AG20443 (cell line): ENCODE measurements at places on chromosomes 12 and 14.
A peak's percentile ranks its signal among the peaks of the same experiment; 100 is the strongest.

GRCh38 chr14:73248108-73248868 lies 11.0 kb downstream of the PAPLN start:
- no peak for DNase-seq

- peak; percentile 19 for DNase-seq
These were observed 70.9 kb downstream of the DERA start for GRCh38 chr12:15982071-15982470.

- no peak for DNase-seq
These were observed 250.0 kb downstream of the GLT1D1 start for GRCh38 chr12:129103231-129103630.

DNA sequence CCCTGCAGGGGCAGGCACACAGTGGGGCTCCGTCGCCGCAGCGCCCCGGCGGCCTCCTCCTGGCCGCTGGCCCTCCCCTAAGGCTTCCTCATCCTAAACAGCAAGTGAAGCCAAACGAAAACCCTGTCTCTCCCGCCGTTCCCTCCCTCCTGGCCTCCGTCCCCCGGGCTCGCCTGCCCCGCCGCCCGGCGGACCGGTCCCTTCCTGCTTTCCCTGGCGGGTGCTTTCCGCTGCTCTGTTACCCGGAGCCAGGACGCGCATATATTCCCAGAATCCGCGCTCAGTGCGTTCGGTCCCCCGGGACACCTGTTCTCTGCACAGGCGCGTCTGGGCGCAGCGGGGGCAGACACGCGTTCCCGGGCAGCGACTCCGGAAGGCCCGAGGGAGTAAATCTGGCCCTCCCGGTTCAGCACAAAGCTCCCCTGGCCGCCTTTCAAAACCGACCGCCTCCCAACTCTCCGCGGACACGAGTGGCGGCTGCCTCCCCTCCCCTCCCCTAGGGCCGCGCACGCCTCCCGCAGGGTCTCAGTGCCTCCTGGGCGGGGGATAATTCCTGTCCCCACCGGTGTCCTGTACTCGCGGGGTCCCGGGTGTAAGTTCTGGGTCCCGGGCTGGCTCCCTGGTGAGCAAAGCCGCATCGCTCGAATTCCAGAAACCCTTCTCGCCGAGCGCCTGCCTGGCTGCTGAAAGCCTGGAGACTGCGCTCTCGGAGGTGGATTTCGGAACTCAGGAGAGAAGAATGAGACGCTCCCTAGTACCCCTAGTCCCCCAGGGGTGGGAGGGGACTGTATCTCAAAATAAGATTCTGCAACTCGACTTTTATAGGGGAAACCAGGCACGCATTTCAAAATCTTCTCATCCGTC lies 21.4 kb upstream of the CEP170B start:
- DNase-seq: peak; percentile 45

DNA sequence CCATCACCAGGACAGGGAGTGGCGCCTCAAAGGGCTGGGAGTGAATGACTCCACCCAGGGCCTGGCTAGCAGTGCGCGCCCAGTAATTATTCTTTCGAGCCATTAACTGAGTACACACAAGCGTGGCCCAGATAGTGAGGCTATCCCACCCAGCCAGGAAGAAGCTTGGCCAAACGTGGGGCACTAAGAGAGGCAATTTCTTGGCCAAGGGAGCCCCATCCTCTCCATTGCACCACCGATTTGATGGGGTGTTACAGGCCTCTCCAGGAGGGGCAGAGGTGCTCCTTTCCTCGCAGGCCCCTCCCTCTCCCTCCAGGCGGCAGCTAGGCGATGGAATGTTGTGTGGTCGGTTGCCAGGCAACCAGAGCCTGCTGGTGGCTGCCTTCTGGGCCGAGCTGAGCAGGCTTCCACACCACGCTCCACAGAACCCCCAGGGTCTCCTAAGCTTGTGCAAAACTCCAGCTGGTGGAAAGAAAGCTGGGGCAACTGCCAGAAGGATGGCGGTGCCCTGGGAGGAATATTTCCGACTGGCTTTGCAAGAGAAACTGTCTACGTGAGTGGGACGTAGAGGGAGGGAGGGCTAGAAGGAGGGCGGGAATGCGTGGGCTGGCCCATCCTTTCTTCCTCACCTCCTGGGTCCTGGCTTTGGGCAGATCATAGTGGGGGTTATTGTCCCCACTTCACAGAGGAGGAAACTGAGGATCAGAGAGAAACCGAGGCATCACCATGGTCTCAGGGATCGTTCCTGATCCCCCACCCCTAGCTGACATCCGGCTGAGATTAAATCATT lies at the start of gene CFAP73:
Gene CFAP73 (plus strand): TSS at position 364 of the 790 bp plus-strand sequence. CDS start 134 bp downstream, at position 498.
- peak; percentile 94 for DNase-seq

DNA sequence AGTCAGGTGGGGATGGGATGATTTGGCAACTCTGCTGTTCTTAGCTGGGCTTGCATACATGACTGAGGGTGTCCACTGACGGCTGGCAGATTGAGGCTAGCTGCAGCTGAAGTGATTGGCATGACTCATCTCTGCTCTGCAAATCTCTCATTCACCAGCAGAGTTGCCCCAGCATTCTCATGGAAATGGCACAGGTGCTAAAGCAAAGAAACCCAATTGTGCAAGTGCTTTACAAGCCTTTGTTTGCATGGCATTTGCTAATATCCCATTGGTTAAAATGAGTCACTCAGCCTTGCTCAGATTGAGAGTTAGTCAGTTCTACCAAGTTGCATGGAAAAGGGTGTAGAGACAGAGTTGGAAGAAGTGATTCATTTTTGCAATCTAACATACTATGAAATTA lies 389.7 kb upstream of the FAR2 start:
- DNase-seq: peak; percentile 14

DNA sequence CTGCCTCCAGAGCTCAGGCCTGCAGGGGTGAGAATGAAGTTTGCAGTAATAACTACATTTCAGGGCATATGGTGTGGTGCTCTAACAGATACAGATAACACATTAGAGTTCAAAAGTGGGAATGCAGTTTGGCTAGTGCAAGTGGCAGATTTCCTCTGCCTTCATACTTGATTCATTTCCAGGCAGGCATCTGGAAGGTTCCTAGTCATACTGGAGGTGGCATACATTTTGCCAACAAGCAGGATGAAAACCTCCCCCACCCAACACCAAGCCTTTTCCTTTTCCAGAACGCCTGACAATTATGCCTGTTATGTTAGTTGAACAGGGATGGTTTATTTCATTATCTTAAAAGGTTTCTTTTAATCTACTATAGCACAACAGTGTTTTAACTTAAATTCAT lies 24.3 kb downstream of the VTI1B start:
- no peak for DNase-seq

GRCh38 chr12:34335819-34336262 lies 313.5 kb downstream of the ALG10 start:
- no peak for DNase-seq

DNA sequence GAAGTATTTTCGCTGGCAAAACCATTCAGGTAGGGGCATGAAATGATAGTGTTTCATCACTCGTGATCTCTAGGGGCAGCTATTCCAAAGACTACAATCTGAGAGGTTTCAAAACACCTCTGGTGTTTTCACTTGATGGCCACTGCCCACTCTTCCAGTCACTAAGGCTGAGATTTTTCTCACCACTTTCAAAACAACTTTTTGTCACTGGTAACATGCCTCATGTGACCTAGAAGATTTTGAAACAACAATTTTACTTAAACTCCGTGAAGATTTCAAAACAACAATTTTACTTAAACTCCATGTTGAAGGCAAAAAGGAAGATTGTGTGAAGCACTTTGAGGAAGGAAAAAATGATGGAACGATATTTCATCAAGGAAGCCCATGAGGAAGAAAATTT lies 1.2 kb upstream of the IRAK3 start:
- no peak for DNase-seq
